ENCODE measurements at places on chromosomes 7 and 10.

DNA sequence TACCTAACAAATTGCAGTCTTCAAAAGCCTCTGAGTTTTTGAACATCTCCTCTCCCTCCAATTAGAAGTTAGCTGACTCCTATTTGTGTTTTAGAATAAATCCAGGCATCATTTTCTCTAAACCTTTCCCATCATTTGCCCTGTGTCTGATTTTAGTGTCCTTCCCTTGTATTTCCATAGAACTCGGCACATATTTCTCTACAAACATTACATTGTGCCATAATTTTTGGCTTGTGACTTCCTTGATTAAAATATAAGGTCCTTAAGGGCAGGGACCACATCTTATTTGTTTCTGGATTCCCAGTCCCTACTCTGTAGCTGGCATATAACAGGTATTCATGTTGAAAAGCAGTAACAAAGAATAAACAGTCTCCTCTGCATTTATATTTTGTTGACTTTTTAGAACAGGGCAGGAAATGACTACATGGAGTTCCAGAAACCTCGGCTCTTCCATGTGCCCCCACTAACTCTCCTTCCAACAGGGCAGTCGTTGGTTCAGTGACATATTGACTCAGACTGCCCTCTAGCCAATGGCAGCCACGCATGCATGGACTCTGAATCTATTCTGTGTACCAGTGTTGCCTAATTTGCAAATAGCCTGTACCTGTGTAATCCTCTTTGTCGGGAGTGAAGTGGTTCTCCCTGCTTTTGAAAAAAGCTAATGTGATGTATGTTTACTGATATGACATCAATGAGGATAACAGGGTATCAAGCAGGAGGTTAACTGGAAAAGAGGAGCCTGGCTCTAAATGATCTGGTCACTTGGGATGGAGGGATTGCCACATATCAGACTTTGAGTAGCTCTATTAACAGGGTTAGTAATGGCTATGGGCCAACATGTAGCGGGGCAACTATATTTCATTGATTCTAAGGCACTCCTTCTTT lies 19.8 kb upstream of the CPN1 start:
- no peak for DNase-seq

GRCh38 chr10:126670056-126670894 lies at the start of gene C10orf90:
TSS of gene C10orf90 (minus strand) at chr10:126670693. CDS start at chr10:126670480, 213 bp downstream.
- DNase-seq, result no peak

DNA sequence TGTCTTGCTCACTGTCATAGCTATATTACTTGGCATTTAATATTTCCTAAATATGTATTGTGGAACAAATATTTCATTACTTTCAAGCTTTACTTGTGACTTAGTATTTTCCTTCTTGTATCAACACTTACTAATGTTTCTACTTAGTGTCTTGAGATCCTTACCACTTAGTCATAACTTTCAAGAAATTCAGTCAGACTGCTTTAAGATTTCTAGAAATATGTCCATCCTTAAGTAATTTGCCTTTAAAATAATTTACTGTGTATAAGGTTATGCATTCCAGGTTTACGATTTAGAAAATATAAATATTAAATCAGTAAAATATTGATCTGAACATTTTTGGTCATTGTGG lies 87.3 kb upstream of the CSTF2T start:
- DNase-seq, result no peak

- DNase-seq, result no peak
Observed at GRCh38 chr7:101987494-101987893, 170.1 kb downstream of the CUX1 start.

DNA sequence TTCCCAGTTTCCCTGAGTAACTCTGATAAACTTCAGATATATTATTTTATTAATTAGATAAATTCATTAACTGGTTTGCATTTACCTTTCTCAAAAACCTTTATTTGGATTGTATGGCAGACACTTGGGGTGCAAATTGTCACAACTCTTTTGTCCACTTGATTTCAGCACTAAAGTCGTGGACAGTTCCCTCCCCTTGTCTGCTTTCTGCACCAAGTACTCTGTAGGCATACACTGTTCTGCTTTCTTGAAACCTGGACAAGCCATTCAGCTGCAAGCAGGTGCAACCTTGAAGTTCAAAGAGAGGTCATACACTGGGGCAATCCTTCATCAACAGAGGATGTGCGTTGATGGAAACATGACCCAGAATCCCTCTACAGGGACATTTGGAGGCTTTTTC lies 162.9 kb downstream of the ARL5B start:
- peak; percentile 2 for DNase-seq

DNA sequence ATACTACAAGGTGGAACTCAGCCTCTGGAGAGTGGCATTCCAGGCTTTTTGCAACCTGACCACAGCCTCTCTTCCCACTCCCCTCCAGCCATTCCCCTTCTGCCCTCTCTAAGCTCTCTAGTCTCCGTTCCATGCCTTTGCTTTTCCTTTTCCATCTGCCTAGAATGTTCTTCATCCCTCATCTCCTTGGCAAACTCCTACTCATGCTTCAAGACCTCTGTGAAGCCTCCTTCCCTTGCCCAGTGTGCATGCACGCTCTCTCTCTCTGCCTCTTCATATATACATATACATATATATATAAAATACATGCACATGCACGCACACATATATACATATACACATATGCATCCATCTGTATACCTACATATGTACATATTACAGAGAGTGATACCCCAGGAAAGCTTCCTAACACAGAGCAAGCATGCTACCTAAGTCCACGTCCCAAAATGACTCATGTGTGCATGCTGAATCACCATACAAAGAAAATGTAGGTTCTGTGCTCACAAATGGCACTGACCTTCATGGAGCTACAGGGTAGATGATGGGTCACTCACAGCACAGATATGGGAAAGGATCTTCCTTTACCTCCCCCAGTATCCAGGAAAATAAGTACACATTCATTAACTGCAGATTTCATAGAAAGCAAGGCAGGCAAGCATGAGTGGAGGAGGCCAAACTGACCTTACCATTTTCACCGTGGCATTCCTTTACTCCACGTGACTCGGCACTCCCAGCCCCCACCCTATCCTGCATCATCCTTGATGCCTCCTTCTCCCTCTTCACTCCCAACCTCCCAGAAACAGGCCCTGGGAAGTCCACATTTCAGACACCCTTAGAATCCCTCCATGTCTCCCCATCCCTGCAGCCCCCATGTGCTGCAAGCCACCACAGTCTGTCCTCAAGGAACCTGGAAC lies 238.4 kb upstream of the ZMIZ1 start:
- DNase-seq, result peak; percentile 60

DNA sequence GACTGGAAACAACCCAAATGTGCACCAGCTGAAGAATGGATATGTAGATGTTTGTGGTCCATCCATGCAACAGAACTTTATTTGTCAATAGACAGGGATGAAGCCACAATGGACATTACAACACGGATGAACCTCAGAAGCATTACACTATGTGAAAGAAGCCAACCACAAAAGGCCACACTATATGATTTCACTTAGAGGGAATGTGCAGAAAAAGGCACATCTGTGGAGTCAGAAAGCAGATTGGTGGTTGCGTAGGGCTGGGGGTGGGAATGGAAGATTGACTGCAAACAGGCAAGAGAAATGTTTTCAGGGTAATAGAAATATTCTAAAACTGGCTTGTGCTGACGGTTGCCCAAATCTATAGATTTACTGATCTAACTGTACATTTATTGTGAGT lies 34.3 kb upstream of the WASHC2A start:
- peak; percentile 45 for DNase-seq

All from fibroblast of skin of right quadriceps (primary cell).